ENCODE measurements at places on chromosomes 2 and 18.

- no peak for DNase-seq
These were observed 86.3 kb downstream of the SLC66A3 start for GRCh38 chr2:11241412-11242203.

- no peak for DNase-seq
These were observed 86.0 kb downstream of the EPHA4 start for GRCh38 chr2:221486106-221486505.

DNA sequence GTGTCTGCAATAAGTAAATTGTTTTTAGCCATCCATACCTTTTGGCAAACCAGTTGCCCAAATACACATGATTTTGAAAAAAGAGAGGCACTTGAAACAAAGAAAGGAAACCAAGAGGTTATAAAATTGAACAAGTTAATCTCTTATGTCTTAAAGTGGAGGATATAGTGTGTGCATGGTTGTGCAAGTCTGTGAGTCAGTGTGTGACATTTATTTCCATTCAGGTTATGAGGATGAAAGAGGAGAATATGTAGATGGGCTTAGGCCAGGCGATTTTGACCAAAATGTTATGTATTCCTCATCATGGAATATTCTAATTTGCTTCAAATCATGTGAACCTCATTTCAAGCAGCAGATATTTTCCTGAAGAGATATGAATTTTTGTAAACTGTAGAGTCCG lies 123.3 kb downstream of the SETBP1 start:
- no peak for DNase-seq

DNA sequence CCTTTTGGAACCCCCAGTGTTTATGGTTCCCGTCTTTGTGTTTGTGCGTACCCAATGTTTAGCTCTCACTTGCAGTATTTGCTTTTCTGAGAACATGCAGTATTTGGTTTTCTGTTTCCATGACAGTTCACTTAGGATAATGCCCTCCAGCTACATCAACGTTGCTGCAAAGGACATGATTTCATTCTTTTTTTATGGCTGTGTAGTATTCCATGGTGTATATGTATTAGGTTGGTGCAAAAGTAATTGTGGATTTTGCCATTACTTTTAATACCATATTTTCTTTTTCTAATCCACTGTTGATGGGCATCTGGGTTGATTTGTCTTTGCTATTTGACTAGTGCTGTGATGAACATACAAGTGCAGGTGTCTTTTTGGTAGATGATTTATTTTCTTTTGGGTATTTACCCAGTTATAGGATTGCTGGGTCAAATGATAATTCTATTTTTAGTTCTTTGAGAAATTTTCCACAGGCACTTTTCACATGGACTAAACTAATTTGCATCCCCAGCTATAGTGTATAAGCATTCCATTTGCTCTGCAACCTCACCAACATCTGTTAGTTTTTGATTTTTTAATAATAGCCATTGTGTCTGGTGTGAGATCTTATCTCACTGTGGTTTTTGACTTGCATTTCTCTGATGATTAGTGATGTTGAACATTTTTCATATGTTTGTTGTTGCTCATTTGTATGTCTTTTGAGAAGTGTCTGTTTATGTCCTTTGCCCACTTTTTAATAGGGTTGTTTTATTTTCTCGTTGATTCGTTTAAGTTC lies 63.6 kb downstream of the CERS6 start:
- peak; percentile 60 for DNase-seq

- DNase-seq, result peak; percentile 68
These were observed 3.8 kb downstream of the FN1 start for GRCh38 chr2:215431778-215432758.

DNA sequence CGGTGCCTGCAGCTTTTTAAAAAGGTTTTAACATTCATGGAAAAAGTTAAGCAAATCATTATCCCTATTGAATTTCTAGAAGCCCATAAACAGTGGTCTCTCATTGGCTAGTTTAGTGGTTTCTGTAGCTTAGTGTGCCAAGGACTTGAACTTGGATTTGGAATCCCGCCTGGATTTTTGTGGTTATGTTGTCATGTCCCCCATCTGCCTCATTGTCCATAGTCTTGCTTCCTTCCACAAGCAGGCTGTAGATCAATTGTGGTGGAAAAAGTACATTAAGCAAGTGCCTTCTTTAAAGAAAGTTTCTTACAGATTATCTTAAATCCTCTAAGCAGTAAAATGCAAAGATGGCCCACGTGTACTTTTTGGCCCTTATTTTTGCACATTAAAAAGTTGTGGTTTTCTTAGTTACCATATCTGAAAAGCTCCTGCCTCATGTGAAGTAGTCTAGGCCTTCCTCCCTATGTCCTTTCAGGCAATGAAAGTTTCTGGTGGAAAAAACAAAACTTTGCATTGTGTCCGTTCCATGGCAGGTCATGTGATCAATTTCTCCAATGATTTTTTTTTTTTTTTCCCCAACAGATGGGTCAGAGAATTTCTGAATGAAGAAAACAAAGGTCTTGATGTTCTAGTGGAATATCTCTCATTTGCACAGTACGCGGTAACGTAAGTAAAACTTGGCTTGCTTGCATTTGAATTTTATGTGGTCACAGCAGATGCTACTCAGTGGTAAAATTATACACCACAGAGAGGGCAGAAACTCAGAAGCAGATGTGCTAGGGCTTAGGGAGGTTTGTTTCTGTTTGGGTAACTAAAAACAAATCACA lies 158.9 kb downstream of the PRPF40A start:
- peak; percentile 84 for DNase-seq

GRCh38 chr18:9488538-9488937 lies 13.2 kb downstream of the RALBP1 start:
- no peak for DNase-seq

DNA sequence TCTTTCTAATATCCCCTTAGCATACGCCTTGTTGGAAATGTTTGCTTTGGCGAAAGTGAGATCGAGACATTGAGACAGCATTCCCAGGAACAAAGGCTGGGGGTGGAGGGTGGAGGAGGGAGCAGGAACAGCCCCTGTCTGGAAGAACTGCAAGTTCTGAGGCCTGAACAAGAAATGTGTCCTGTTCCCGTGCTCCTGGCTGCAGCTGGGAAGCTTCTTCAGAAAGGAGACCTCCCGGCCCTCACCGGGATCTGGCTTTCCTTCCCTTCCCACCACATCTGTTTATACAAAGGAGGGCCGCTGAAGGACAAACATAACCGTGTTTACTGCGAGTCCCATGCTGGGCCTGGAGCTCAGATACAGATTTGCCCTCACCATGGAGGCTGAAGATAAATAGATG lies 35.9 kb downstream of the AFF3 start:
- no peak for DNase-seq

DNA sequence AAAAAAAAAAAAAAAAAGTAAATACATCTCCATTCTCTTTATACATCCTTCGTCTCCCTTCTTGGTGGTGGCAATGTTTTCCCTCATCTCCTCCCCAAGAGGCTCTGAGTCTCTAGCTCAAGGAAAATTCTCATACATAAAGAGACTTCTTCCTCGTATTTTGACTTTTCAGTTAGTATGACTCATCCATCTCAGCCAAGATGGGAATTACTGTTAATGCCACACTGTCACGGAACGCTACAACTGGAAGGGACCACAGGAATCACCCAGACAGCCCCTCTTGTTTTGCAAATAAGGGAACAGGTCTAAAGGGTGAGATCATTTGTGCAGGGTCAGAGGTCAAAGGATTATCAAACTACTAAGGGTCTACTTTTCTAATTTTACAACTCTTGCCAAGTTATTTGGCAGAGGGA lies 19.5 kb downstream of the NFE2L2 start:
- peak; percentile 79 for DNase-seq

DNA sequence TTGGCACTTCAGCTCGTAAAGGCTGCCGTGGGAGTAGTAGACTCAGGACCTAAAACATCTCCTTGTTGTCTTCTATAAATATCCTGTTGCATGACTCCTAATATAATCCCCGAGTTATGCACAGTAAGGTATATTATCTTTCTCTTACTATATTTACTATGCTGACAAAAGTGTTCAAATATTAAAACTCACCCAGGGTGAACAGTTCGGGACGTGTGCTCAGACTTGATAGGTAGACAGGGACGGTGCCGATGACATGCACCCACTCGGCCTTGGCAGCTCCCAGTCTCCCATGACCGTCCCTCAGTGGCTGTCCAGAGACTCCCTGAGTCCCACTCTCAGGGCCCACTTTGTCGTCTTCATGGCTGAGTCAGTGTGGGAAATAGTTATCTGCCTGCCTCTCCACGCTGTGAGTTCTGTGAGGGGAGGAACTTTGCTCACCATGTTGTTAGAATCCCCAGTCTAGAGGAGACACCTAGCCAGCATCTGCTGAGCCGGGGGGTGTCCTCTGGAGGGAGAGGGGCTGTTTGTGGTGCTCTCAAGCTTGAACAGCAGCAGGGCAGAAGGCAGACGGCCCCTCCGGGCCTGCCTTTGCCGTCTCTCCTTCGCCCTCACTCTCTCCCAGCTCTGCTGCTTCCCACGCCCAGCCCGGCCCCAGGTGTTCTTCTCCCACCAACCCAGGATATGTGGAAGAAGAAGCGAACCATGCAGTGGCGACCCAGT lies 75.0 kb downstream of the DGKD start:
- DNase-seq, result no peak

GRCh38 chr2:203905656-203906055 lies 30.9 kb upstream of the ICOS start:
- DNase-seq, result no peak

DNA sequence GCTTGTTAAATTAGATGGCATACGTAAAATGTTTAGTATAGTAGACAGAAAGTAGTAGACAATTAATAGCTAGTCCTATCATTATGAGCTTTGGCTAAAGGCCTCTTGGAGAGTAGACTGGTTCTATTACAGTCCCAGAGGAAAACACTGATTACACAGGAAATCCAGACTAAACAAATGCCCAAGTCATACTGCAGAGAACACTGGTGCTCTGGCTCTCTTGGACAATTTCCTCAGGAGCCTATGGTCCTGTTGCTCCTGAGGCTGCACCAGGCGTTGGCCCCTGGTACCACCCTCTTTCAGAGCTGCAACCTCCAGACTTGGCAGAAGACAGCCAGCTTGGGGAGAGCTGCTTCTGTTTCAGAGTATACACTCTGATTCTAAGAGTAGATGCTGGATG lies 41.8 kb downstream of the STAT1 start:
- no peak for DNase-seq

DNA sequence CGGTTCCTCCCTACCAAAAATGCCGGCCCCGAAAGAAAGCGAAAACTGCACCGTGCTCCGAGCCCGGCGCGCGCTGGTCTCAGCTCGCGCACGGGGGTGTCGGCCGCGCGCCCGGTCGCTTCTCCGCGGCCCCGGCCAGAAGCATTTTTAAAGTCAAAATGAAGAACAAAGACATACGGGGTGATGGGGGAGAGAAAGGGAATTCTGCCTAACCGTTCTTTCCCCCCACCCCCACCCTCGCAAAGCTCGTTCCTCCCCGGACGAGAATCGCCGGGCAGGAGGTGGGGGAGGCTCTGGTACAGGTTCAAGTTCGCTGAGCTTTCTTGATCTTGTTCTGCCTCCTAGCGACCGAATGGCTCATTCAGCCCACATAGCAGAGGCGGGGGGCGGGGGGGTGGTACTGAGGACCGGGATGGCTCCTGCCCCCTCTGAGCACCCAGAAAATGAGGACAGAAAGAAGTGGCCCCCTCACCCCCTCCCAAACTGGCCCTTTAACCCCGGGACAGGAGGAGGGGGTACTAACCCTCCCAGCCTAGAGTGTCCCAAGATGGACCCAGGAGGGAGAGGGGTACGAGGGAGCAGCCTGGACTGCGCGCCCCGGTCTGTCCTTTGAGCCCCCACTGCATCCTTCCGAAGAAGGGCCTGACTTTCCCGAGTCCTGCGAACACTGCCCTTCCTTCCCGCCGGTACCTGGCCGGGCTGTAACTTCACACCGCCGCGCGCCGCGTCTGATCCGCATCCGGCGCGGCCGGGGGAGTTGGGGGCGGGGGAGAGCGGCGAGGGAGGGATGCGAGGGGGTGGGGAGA lies 3.1 kb downstream of the BCL11A start:
- DNase-seq, result peak; percentile 86

DNA sequence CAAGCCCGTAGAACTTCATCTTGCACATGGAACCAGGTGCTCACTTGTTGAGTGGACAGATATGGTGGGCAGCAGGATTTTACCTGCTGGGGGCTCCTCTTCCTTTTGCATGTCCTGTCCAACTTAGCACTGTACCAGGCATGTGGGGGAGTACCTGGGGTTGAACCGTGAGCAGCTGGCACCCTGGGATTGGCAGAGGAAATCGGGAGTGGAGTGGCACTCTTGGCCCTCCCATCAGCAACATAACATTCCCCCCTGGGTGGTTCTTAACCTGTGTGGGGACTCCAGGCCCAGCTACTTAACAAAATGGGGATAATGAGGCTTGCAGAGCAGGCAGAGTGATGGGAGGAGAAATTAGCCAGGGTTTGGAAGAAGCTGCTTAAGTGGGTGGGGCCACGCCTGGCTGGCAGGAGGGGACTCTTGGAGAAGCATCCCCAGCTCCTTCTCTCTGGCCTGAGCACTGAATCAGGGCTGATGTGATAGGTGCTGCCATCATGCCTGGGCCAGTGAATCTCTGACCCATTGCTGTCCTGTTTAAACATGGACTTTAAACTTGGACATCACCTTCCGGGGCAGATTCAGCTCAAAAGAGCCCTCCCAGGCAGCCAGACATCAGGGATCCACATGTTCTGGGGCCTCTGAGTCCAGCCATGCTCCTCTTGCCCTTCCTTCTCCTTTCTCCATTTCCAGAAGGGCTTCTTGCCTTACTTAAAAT lies 15.5 kb downstream of the FOSL2 start:
- DNase-seq, result no peak

GRCh38 chr2:88735853-88736252 lies 44.4 kb downstream of the RPIA start:
- no peak for DNase-seq

DNA sequence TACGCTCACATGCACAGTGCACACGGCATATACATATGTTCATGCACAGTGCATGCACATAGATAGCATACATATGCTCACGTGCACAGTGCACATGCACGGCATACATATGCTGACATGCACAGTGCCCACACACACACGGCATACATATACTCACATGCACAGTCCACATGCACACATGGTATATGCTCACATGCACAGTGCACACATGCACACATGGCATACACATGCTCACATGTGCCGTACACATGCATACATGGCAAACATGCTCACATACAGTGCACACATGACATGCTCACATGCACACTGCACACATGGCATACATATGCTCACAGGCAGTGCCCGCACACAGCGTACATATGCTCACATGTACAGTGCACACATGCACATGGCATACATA lies 97.7 kb upstream of the CTDP1 start:
- DNase-seq, result no peak

DNA sequence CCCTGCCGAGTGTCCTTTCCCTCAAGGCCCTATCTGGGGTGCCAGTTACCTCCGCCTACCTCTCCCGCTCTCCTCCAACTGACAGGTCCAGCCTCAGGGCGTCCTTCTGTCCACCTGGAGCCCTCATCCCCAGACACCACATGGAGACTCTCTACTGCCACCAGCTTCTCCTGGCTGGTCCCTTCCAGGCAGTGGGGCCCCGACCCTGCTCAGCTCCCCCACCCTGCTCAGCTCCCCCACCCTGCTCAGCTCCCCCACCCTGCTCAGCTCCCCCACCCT lies 74.0 kb upstream of the ODC1 start:
- DNase-seq, result no peak

- no peak for DNase-seq
These were observed 57.5 kb upstream of the TGIF1 start for GRCh38 chr18:3392467-3392855.

- no peak for DNase-seq
These were observed 932.2 kb downstream of the TDRD15 start for GRCh38 chr2:22055784-22056620.
